Skin of body (tissue), 3 donors: ENCODE measurements at places on chromosomes 11 and 22.

DNA sequence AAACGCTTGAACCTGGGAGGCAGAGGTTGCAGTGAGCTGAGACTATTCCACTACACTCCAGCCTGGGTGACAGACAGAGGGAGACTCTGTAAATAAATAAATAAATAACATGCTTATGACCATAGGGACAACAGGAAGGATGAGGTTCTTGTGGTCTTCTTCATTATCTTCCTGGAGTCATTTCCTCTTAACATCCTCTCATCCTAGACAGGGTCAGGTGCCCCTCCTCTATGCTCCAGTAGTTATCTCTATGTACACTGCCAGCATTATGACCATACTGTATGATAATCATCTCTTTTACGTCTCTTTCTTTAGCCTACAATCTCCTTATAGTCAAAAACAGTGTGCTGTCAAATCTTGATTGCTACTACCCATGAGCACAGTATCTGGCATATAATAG, 17.7 kb downstream of the RAB30 start:
- DNase-seq: no peak

DNA sequence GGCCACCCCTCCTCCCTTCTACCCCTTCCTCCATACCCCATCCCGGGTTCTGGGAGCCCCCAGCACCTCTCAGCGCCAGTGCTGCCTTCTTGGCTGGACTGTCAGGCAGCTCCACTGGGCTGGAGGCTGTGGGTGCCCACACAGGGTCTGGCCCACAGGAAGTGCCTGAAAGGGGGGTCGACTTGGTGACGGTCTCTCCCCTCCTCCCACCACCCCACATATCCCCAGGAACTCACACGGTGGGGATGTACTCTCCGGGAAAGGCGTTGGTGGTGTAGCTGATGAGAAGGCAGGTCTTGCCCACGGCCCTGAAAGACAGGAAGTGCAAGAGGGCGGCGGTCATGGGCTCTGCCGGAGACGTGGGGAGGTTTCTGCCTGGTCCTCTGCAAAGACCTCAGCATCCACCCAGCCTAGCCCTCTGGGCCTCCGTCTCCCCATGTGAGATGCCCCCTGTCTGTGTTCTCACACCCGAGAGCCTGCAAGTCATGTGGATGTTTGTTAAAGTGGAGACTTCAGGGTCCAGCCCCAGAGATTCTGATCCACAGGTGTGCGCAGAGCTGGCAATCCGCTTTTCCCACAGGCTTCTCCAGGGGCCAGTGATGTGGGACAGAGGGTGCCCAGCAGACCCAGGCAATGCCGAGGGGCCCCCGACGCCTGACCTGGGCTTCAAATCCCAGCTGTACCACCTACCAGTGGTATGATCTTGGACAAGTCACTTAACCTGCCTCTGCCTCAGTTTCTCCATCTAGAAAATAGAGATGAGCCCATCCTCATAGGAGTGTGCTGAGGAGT, 2.5 kb downstream of the RAC2 start:
- DNase-seq: no peak

DNA sequence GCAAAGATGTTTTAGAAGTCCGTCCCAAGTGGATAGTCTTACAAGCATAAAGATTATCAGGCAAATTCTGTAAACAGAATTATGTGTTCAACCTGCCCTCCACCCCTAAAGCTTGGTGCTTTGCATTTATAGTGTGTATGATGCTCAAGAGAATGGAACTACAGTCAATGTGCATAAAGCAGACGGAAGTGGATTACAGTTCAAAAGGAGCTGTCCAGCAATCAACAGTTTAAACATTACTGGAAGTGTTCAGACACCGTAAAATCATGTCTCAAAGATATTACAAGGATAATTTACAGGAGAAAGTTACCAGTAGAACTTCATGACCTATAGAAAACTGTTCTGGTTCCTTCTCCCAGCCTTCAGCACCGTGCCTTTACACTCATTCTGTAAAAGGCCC, 1.0 kb downstream of the RIC3 start:
- DNase-seq: no peak

- no peak for DNase-seq
Measured at GRCh38 chr11:37333345-37333744, 735.3 kb upstream of the RAG2 start.

DNA sequence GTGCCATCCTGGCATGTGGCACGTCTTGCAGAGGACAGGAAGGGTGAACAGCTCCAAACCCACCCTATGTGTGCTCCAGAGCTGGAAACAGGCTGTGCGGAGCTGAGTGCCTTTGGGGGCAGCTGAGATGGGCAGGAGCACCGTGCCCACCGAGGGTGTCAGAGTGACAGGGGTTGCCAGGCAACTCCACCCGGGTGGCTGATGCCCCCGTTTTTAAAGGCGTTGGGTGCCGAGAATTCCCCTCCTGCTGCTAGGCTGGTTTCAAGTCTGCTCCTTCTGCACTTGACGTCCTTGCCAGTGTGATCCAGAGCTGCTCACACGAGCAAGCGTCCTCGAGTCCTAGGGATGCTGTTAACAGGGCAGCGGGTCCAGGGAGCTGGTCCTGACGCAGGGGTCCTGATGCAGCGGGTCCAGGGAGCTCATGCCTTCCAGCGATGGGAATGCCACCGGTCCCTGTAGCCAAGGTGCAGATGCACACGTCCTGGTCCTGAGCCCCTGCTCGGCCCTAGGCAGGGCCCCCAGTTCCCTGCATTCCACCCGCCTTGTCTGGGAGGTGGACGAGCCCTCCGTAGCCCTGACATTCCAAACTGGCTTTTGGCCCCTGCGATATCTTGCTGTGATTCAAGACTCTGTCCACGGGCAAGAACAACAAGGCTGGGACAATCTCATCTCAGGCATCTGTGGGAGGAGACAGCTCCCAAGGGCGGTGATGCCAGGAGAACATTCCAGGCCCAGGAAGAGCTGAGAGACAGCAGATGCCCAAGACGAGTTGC, 4.9 kb downstream of the KCNQ1 start:
- DNase-seq: no peak

- peak; percentile 71 for DNase-seq
Measured at GRCh38 chr22:36156515-36157419, 3.8 kb downstream of the APOL3 start.

DNA sequence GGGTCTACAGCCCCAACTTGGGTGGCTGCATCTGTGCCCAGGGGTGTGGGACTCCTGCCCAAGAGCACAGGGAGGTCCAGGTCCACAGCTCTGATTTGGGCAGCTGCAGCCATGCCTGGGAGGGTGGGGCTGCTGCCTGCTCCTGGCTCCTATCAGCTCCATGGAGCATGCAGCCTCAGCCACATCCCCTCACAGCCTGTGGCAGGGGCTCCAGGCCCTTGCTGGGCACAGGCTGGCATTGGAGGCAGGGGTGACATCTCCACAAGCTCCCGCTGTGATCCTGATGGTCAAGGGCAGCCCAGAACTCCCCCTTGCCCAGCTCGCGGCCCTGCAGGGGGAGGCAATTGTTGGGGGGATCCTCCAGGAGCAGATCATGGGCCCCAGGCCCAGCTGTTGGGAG, 6.3 kb upstream of the OR56A4 start:
- DNase-seq: no peak

GRCh38 chr11:124834526-124835180, 30.6 kb upstream of the ROBO3 start:
- DNase-seq: no peak

GRCh38 chr22:38706101-38706900, 557 bp downstream of the GTPBP1 start:
- no peak for DNase-seq

- DNase-seq: peak; percentile 47
Measured at GRCh38 chr22:36144886-36145541, 15.5 kb downstream of the APOL3 start.

DNA sequence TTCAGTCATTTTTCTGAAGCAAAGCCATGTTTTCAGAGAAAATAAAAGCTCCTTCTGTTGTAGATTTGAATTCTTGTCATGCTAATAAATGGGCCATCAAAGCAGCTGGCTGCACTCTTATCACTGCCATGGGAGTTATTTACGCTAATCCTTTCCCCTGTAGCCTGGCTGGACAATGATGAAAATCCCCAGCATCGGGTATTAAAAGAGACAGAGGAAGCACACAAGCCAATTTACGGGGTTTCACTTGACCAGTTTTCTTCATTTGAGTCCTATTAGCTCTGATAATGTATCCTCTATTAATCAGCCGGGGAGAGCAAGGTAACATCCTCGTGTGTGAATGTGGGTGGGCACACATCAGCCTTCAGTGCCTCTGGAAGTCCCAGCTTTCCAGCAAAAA, 470.2 kb upstream of the API5 start:
- no peak for DNase-seq

DNA sequence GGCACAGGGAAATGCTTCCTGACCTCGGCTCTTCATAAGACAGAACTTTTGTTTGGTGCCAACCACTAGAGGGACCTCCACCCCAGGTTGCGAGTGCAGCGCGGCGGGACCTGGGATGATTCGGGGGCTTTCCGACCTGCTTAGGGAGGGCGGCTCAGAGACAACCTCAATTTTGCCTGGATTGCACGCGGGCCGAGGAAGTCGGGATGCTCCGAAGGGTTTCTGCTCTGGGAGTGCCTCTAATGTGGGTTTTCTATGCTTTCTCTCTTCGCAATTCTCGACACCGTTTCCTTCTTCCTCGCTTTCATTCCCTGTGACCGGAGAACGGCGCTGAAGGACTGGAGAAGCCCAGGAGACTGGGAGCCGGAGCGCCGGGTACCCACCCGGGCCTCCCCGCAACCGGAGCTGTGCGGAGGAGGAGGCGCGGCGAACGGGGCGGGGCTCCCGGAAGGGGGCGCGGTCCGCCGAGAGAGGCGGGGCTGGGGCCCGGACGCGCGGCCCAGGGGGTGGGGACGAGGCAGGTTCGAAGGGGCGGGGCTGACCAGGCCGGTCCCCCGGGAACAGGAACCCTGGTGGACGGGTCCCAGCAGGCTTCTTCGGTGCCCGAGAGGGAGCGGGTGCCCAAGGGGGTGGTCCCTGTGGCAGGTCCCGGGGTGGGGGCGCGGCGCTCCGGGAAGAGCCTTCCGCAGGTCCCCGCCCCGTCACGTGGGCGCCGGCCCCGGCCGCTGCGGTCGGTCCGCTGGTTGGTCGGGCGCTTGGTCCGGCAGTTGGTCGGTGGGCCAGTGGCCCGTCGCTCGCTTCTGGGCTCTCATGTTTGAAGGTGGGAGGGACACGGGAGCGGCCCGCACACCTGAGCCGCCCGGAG, at the start of gene PPFIBP2:
Gene PPFIBP2 (plus strand): TSS at position 766 of the 865 bp plus-strand sequence. CDS start 35,477 bp downstream, outside the sequence.
- peak; percentile 41 for DNase-seq

DNA sequence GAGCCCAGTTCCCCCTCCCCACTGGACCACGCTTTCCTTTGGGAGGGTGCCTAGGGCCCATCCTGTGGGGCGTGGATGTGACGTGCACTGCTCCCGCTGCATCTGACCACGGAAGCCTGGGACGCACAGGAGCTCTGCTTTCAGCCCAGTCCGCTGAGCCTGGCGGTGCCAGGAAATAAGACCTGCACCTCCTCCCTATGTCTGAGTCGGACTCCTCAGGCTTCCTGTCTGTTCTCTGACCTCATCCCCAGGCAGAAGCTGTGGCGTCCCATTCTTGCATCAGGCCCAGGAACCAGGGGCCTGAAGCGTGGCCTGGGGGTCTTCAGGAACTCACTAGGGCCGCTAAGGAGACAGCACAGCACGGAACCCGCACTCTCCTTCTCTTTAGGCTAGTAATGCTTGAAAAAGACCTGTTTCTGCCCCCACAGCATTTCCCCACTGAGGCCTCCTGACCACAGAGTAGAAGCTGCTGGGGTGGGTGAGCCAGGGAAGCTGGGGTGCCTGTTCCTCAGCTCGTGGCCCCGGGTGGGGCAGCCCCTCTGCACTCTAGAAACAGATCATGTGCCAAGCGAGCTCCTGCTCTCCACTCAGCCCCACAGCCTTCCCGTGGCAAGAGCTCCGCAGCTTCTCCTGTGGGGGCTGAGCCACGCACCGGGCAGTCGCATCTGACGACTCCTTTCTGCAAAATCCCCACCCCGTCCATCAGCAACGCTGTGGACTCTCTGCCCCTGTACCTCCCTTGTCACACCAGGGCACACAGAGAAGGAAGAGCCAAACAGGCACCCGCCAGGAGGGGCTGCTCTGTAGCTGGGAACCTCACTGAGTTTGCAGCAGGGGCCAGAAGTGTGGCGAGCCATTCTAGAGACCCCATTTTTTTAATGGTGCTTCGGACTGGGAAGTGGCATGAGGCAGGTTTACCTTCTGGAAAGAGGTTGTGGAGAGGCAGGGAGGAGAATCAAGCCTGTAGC, 22.6 kb downstream of the MOV10L1 start:
- no peak for DNase-seq

DNA sequence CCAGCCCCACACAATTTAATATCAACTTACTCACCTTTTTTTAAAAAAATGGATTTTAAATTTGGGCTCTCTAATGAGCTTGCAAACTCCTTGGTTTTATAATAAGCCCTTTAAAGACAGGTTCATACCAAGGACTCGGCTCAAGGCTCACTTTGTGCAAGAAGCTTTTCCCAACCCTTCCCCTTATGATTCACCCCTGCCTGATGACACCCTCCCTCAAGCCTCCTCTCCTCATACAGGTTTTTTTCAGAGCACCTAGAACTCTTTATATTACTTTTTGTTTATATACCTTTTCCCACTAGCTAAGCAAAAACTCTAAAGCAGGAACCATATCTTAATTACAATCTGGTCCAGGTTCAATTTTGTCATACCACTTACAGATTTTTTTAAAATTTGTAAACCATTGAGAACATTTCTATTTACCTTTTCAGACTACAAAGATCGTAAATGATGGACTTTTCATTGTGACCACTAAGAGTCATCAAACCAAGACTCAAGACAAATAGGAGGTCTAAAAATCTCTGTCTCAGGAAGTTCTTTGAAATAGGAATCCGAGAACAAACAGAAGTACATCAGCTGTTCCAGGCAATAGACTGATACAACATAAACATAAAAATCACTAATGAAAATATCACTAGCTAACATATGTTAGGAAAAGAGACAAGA, 13.1 kb upstream of the EXPH5 start:
- no peak for DNase-seq
